ENCODE measurements at places on chromosomes 7 and 10. TPM values are rescaled to one million over a fixed set of nuclear protein-coding genes. Genes with fewer than 3 reads are reported as not detected.

LEP gene
- total RNA-seq: not detected

GPAM gene
- 10.4 TPM for total RNA-seq

SLC35G1 gene
- total RNA-seq: 2.0 TPM

FKBP9 gene
- 0.74 TPM for total RNA-seq

DNA sequence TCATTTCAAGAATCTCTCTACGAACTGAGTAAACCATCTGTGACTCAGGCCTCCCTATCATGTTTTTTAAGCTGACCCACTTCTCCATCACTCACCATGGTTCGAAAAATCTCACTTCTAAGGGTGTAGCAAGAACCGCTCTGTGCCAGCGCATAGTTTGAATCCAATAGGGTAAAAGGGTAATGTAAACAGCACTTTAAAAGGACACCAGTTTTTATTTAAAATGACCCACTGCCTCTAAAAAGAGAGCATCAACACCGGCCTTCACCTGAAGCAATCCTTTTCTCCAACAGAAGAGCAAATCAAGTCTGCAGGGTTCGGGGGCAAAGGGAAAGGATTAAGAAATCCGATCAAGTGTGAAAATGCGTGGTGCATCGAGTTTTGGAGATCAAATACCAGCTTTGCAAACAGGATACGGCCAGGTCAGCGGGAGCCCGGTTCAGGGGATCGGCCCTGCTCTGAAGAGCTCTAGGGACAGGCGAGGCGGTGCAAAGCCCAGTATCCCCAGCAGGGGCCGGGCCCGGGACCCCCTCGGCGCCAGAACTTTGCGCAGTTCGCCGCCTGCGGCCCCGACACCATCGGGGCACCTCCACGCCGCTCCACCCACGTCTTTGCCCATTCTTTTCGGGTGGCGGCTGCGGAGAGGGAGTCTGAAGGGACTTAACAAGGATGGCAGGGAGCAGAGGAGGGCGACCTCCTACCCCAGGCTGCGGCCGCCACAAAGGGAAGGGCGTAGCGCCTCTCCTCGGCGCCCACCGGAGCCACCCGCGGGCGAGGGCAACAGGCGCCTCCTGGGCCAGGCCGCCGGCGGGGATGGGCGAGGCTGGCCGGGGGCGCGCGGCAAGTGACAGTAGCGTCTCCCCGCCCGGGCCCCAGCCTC, 842 bp downstream of the NMT2 start:
- H3K4me1 ChIP-seq: peaks cover 49% of the 10 kb centered on the region
- peak overlapping the region; percentile 90 for H3K4me3 ChIP-seq
- peak overlapping the region; percentile 84 for H3K27ac ChIP-seq
- no peaks in the 10 kb centered on the region for H3K36me3 ChIP-seq
- peak; percentile 66 for DNase-seq
- no peaks in the 10 kb centered on the region for H3K27me3 ChIP-seq

GRCh38 chr10:22720667-22721066, 6.3 kb upstream of the PIP4K2A start:
- no peak for DNase-seq
- H3K4me1 ChIP-seq: peaks cover 13% of the 10 kb centered on the region
- H3K36me3 ChIP-seq: no peaks in the 10 kb centered on the region
- H3K27me3 ChIP-seq: no peaks in the 10 kb centered on the region
- H3K27ac ChIP-seq: no peak overlapping the region

- no peaks in the 10 kb centered on the region for H3K36me3 ChIP-seq
- no peaks in the 10 kb centered on the region for H3K27me3 ChIP-seq
- DNase-seq: no peak
Observed at GRCh38 chr7:10412422-10413019, 561.2 kb upstream of the PHF14 start.

DNA sequence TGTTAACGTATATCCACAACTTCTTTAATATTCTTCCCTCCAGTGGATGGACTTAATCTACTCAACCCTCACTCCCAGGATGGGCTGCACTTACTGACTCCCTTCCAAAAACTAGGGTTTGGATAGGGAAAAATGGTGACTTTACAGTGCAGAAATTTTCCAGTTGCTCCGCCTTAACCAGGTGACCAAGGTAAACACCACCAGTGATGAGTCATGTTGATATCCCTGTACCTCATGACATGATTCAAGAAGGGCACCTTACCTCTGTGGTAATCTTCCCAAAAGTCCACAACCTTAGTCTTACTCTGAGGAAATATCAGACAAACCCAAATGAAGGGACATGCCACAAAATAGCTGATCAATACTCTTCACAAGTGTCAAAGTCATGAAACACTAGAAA, 3.5 kb upstream of the GSTK1 start:
- H3K27ac ChIP-seq: peak overlapping the region; percentile 5
- H3K27me3 ChIP-seq: no peaks in the 10 kb centered on the region
- H3K4me3 ChIP-seq: no peak overlapping the region
- no peak for DNase-seq
- H3K4me1 ChIP-seq: peaks cover 23% of the 10 kb centered on the region

DNA sequence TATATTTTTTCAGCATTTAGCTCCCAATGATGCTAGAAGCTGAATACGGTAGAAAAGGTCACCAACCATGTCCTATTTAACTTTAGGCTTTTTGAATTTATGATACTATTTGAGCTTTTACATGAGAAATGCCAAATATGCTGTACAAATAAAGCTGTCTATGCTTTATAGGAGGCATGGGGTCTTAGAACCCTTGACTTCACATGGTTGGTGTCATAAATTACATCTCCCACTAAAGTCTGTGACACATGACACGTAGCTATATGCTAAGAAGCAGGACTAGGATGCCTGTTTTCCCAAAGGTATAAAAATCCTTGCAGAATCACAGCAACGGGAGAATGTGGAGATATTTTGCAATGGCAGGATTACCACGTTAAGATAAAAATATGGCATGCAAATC, 960.4 kb downstream of the PCDH15 start:
- no peaks in the 10 kb centered on the region for H3K27me3 ChIP-seq
- H3K36me3 ChIP-seq: no peaks in the 10 kb centered on the region
- no peaks in the 10 kb centered on the region for H3K4me1 ChIP-seq
- no peak overlapping the region for H3K27ac ChIP-seq
- no peak for DNase-seq

DNA sequence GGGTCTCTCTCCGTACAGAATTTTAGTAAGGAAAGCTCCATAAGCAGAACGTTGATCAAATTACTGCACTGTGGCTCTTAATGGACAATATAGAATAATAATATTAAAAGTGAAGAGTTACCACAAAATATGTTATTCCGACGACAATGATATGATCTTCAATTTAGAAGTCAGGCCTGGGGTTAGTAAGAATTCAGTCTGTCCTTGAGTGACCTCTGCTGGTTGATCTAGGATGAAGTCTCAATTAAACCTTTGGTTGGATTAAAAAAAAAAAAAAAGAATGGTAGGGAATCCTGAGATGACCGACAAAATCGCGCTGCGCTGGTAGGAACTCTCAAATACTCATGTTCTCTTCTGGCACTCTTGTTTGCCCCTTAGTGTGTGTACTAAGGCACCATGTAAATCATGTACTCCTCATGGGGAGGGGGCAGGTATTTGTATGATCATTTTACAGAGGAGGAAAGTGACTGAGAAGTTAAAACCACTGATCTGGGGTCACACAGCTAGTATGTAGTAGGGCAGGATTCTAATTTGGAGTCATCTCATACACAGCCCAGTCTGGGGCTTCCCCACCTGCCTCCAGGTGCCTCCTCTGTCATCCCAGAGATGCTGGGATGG, 161.3 kb upstream of the NPVF start:
- no peak overlapping the region for H3K27ac ChIP-seq
- no peak for DNase-seq
- H3K27me3 ChIP-seq: peaks cover 33% of the 10 kb centered on the region
- no peaks in the 10 kb centered on the region for H3K4me1 ChIP-seq
- no peaks in the 10 kb centered on the region for H3K36me3 ChIP-seq

GRID2IP gene
- not detected for total RNA-seq

DNA sequence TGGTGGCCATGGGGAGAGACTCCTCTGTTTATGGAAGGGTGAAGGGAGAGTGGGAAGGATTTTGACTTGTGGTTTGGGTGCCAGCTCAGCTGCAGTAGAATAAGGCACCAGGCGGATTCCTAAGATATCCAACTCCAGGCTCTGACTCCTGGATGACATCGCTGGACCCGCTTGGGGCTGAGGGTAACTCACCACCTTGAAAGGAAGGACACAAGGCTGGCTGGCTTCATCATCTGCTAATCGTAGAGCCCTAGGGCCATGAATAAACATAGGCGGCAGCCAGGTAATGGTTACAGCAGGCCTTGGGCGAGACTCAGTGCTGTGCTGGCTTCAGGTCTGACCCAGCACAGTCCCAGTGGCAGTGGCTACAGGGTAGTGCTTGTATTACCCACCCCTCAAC, 16.7 kb upstream of the LIPK start:
- no peak overlapping the region for H3K4me3 ChIP-seq
- H3K4me1 ChIP-seq: no peaks in the 10 kb centered on the region
- DNase-seq: no peak

DNA sequence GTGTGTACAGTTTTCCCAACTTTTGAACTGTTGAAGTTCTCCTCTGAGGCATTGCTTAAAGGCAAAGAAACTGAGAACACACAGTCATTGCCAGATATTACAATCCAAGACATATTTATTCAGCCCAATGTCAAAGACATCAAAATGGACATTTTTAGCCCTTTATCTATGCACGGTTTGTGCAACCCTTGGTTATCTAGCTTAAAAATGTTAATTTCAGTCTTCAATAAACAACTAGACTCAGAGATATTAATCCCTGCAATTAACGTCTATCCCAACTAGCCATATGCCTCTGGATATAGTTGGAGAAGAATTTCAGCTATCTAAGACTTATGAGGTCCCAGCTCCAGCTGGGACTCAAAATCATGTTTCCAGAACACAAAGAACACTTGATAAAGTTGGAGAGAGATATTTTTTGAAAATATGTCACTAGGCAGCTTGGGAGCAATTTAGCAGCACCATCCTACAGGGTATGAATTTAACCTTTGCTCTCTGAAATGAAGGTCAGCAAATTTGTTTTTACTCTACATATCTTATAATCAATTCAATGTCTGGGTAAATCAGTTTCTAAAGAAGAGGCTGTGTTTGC, 357.0 kb downstream of the RNLS start:
- peaks cover 4% of the 10 kb centered on the region for H3K4me1 ChIP-seq
- H3K36me3 ChIP-seq: peaks cover 5% of the 10 kb centered on the region
- H3K27ac ChIP-seq: no peak overlapping the region
- H3K4me3 ChIP-seq: no peak overlapping the region
- peaks cover 9% of the 10 kb centered on the region for H3K27me3 ChIP-seq

GRCh38 chr10:73060738-73061635, 35.7 kb downstream of the P4HA1 start:
- no peaks in the 10 kb centered on the region for H3K27me3 ChIP-seq
- peak overlapping the region; percentile 21 for H3K4me3 ChIP-seq
- peak overlapping the region; percentile 37 for H3K27ac ChIP-seq
- no peak for DNase-seq
- H3K36me3 ChIP-seq: peaks cover 6% of the 10 kb centered on the region

CCDC126 gene
- 8.5 TPM for total RNA-seq

SCIN gene
- total RNA-seq: not detected

DNA sequence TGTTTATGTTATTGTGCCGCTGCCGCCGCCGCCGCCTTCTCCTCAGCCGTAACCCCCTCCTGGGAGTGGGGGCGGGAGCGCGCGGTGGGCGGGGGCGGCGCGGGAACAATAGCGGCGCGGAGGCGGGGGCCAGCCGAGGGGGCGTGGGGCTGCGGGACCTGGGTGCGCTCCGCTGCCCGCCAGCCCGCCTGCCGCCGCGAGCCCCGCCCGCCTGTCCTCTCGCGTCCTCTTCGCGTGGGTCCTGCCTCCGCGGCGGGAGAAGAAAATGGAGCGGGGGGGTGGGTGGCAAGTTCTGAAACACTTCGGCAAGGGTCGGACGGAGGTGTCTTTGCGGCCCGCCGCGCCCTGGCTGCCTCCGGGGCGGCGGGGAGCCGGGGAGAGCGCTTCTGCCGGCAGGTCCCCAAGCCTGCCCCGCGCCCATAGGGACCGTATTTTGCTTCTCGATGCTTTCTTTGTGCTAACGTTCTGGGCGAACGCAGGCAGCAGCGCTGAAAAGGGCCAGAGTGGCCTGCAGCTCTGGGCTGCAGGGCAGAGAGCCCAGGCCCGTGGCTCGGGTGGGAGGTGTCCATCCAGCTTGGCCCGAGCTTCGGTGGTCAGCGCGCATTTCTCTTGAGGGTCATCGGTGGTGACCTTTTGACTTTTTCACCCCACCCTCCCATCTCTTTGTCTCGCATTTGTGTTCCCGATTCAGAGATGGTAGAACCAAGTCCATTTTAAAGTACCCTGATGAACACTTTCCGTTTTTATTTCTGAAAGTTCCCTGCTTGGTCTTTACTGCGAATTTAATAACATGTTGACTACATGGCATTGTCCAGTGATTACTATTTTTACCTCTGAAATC, 613 bp downstream of the MAPK8 start:
- peak; percentile 83 for DNase-seq
- H3K36me3 ChIP-seq: peaks cover 5% of the 10 kb centered on the region
- peak overlapping the region; percentile 92 for H3K4me3 ChIP-seq
- peak overlapping the region; percentile 76 for H3K27ac ChIP-seq

ASB10 gene
- not detected for total RNA-seq

DNA sequence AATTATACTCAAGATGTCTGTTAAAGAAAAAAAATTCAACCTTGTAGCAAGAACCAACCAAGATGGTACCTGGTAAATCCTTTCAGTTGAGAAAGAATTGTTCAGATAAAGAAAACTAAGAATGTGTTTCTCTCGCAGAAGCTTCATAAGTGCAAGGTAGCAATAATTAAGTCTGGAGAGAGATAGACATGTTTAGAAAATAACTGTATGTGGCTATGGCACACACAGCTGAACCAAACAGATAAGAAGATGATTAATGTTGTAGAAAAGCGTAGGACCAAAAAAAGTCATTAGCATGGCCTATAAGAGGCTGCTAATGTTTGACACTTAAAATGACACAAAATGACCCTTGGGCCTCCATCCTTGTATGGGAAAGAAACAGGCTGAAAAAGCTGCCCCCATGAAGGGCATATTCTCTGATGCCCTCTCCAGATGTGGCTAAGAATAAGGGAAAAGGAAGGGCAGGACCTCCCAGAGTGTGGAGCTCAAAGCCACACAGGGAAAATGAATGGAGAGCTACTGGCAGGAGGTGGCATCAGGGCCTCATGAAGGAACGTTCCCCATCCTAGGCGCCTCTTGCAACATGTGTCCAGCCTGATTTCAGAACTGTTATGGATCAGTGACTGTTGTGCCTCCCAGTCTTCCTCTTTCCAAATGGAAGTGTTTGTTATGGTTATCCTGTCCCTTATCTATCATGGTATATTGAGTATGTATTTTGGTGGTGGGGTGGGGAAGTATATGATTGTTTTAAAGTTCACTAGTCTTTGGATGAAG, 30.7 kb downstream of the TLL2 start:
- H3K27me3 ChIP-seq: peaks cover 20% of the 10 kb centered on the region
- no peaks in the 10 kb centered on the region for H3K36me3 ChIP-seq
- H3K27ac ChIP-seq: no peak overlapping the region
- H3K4me1 ChIP-seq: peaks cover 4% of the 10 kb centered on the region
- no peak for DNase-seq

DNA sequence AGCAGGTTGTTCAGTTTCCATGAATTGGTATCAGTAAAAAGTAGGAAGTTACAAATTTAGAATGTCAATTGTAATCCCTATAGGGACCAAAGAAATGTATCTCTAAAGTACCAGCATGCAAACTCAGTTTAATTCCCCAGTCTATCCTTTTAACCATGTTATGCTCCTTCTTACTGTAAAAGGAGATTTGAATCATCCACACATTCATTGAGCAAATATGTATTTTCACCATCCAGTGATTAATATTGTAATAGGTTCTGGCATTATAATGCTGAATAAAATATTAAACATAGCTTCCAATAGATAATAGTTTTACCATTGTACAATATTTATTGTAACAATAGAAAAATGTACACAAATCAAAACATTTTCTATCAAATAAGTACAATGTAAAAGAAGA, 228.2 kb upstream of the SEMA3A start:
- H3K4me3 ChIP-seq: no peak overlapping the region
- no peaks in the 10 kb centered on the region for H3K4me1 ChIP-seq
